ENCODE measurements at places on chromosomes 12 and 14.

GRCh38 chr12:120316798-120317223, 10.8 kb downstream of the PLA2G1B start:
- DNase-seq = no peak

GRCh38 chr14:24924544-24924943, 125.4 kb downstream of the STXBP6 start:
- DNase-seq = no peak

DNA sequence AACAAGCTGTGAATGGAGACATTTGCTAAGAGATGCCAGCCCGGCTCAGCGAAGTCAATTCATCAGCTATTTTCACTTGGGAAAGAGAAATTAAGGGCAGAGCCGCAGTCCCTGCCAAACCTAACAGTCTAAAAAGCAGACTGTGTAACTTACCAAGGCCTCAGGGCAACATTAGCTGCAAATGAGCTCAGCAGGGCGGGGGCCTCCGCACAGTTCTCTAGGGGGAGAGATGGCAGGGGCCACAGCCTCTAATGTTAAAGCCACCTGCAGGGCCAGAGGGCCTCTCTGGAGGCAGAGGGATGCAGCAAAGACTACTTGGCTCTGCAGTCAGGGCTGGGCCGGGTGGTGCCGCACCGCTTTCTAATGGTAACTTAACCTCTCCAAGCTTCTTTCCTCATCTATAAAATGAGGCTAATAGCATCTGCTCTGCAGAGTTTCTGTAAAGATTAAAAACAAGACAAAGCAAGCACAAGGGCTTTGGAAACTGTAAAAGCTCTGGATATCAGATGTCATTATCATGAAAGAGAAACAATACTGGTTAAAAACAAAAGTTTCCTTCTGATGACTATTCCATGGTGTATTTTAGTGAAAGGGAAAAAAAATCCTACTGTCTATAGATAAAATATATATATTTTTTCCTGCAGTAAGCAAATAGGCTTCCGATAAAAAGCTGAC, 13.4 kb upstream of the GPRC5A start:
- DNase-seq = no peak

DNA sequence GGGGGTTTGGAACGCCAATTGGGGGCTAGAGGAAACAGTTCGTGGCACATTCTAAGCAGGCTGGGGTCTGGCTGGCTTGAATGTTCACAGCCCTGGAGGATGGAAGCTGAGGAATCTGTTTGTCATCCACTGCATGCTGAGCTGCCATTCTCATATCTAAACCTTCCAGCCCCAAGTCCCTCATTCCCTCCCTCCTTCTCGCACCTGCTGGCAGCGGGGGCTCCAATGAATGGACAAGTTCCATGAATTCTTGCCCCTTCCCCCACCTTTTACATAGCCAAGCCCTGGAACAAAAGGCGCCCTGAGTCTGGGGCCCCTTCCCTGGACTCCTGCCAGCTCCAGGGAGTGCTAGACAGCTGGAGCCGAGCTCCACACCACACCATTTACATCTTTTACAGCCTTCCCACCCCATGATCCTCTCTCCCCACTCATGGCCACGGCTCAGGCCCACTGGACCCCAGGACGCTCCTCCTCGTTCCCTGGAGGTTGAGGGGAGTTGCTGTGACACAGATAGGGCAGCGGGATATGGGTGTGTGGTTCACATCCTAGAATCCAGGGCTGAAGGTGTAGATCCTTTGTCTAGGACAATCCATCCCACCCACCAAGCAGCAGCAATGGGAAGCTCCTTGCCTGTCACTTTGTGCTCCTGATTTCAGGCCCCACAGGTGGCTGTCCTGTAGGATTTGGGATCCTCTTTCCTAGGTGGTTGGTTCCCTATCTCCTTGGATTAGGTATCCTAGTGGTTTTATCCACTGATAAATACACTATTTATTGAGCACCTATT, 21.7 kb upstream of the VRTN start:
- DNase-seq = no peak

GRCh38 chr14:93381644-93382043, 34.7 kb downstream of the COX8C start:
- no peak for DNase-seq

GRCh38 chr14:44414646-44415045, 92.4 kb downstream of the FSCB start:
- DNase-seq = no peak

DNA sequence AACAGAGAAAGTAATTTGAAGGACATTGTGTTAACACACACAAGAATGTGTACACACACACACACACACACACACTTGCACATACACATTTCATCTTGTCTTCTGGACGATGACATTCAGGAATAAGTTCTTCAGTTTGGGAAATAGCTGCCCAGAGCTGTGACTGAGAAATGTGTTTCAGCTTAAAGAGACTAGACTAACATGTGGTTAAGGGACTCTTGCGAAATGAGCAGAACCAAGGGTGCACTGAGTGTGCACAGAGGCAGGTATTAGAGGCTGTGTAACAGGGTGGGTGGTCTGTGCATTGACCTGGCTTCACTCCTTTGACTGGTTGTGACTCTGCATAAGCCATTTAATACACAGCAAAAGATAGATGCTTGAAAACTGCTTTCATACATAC, 29.4 kb upstream of the KCNA5 start:
- DNase-seq = no peak

GRCh38 chr12:46360908-46361666, 11.5 kb downstream of the SLC38A2 start:
- no peak for DNase-seq

DNA sequence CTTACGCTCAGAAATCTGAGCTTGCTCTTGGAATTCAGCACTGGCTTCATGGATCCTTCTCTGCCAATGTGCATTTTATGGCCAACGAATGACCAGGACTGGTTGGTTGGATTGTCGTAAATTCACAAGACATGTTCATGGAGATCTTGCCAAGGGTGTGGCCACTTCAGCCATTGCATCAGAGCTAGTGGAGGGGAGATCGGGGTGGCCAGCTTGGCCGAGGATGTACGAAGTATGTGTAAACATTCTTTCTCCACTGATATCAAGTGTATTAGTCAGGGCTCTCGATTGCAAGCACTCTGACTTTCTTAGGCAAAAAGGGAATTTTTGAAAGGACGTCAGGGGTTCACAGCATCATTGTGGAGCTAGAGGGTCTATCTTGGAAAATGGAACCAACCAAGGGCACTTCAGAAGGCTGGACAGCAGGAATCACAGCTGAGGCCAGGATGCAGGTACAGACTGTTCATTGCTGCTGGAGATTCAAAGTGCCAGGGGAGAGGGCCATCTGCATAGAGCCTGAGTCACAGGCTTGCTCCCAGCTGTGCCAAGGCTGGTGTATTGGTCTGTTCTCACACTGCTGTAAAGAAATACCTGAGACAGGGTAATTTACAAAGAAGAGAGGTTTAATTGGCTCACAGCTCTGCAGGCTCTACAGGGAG, 32.9 kb upstream of the ADGRD1 start:
- no peak for DNase-seq

GRCh38 chr14:90487031-90487430, 90.2 kb downstream of the CALM1 start:
- DNase-seq = no peak

DNA sequence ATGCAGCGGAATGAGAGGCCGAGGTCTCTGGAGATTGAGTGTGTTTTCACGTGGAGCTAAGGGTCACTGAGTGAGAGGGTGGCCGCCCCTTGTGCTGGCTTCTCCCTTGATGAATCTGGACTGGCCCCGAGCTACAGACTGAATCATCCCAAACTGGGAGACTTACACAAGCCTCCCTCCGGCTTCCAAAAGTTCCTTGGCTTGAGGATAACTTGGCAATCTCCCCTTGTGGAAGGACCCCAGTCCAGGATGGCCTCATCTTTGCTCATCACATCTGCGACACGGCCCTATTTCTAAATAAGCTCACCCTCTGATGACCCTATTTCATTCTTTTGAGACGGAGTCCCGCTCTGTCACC, 41.5 kb upstream of the FBRSL1 start:
- no peak for DNase-seq

- no peak for DNase-seq
Observed at GRCh38 chr14:87152693-87153092, 840.3 kb downstream of the GALC start.

DNA sequence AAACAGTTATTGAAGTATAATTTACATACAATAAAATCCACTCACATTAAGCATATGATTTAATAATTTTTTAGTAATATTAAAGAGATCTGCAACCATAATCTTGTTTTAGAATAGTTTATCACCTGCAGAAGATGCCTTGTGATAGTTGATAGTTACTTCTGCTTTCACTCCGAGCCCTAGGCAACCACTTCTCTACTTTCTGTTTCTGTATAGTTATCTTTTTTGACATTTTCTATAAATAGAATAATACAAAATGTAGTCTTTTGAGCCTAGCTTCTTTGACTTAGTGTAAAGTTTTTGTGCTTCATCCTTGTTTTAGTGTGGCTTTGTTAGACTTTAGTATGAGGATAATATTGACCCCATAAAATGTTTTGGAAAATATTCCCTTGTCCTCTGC, 111.0 kb downstream of the MNAT1 start:
- DNase-seq = no peak

All from prostate gland (tissue), 2 donors.